ENCODE measurements at places on chromosomes 2 and 18. TPM values are rescaled to one million over a fixed set of nuclear protein-coding genes. Genes with fewer than 3 reads are reported as not detected.
A peak's percentile ranks its signal among the peaks of the same experiment; 100 is the strongest.

- peaks cover 13% of the 10 kb centered on the region for H3K27me3 ChIP-seq
- no peak for DNase-seq
- no peak overlapping the region for H3K4me3 ChIP-seq
Observed at GRCh38 chr18:25825979-25826776, 264.2 kb downstream of the SS18 start.

- no peaks in the 10 kb centered on the region for H3K4me1 ChIP-seq
- H3K27ac ChIP-seq: no peak overlapping the region
- no peak overlapping the region for H3K4me3 ChIP-seq
- H3K27me3 ChIP-seq: peaks cover 5% of the 10 kb centered on the region
Observed at GRCh38 chr2:109117780-109118179, 11.2 kb upstream of the SH3RF3 start.

DNA sequence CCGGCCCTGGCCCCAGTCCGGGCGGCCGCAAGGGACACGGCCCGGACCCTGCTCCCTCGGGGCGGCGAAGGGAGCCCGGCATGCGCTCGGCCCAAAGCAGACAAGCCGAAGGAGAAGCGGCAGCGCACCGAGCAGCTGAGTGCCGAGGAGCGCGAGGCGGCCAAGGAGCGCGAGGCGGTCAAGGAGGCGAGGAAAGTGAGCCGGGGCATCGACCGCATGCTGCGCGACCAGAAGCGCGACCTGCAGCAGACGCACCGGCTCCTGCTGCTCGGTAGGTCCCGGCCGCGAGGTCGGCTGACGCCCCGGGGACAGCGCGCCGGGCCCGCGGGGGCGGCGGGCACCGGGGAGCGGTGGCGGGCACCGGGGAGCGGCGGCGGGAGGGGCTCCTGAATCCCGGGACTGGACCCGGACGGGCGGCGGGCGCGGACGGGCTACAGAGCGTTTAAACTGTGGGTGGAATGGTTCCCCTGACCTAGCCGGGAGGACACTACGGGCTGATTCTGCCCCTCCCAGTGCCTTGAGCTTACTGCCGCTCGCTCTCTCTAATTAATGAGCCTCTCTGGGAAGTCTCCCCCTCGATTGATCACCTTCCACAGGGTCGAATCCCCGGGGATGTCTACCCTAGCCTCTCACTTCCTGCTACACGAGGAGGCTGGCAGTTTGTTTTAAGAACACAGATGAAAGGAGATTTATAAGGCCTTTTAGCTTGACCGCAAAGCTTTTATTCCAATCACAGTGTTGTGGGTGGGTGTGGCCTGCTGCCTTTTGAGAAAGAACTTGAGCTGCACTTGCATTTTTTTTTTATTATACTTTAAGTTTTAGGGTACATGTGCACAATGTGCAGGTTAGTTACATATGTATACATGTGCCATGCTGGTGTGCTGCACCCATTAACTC lies 853 bp downstream of the GNAL start:
- DNase-seq: peak; percentile 11
- peak overlapping the region; percentile 42 for H3K4me3 ChIP-seq
- H3K4me1 ChIP-seq: peaks cover 9% of the 10 kb centered on the region
- H3K27me3 ChIP-seq: peaks cover 56% of the 10 kb centered on the region
- H3K27ac ChIP-seq: no peak overlapping the region
- H3K36me3 ChIP-seq: no peaks in the 10 kb centered on the region

- H3K27ac ChIP-seq: no peak overlapping the region
- H3K4me1 ChIP-seq: peaks cover 62% of the 10 kb centered on the region
- no peaks in the 10 kb centered on the region for H3K36me3 ChIP-seq
- DNase-seq: no peak
- no peaks in the 10 kb centered on the region for H3K27me3 ChIP-seq
Observed at GRCh38 chr2:101771910-101772321, 74.4 kb downstream of the MAP4K4 start.

DNA sequence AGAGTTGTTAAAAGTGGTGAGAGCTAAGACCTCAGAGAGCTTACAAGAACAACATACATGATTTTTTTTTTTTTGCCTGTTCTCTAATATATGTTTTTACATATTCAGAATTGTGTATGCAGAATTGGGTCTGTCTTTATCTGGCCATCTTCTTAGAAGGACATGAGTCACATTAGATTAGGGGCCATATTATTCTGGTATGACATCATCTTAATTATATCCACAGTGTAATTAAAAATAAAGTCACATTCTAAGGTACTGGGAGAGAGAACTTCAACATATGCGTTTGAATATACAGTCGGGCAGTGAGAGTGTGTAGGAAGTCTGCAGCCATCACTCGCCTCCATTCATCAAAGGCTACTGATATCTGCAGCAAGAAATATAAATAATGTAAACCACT lies 88.3 kb downstream of the DSC3 start:
- no peak for DNase-seq
- no peaks in the 10 kb centered on the region for H3K27me3 ChIP-seq
- no peaks in the 10 kb centered on the region for H3K4me1 ChIP-seq
- H3K4me3 ChIP-seq: no peak overlapping the region
- no peak overlapping the region for H3K27ac ChIP-seq

GRCh38 chr2:181658444-181658843 lies 1.5 kb upstream of the CERKL start:
- no peaks in the 10 kb centered on the region for H3K36me3 ChIP-seq
- H3K4me3 ChIP-seq: no peak overlapping the region
- no peaks in the 10 kb centered on the region for H3K27me3 ChIP-seq
- no peak overlapping the region for H3K27ac ChIP-seq
- DNase-seq: no peak
- H3K4me1 ChIP-seq: no peaks in the 10 kb centered on the region

GRCh38 chr18:21777814-21778213 lies 37.2 kb downstream of the MIB1 start:
- no peaks in the 10 kb centered on the region for H3K4me1 ChIP-seq
- H3K36me3 ChIP-seq: peaks cover 28% of the 10 kb centered on the region
- no peaks in the 10 kb centered on the region for H3K27me3 ChIP-seq

GRCh38 chr2:67476809-67477790 lies 80.0 kb downstream of the ETAA1 start:
- no peak overlapping the region for H3K4me3 ChIP-seq
- no peaks in the 10 kb centered on the region for H3K27me3 ChIP-seq
- no peaks in the 10 kb centered on the region for H3K36me3 ChIP-seq
- H3K4me1 ChIP-seq: peaks cover 8% of the 10 kb centered on the region
- peak; percentile 66 for DNase-seq

GRCh38 chr2:66438498-66438833 lies 3.5 kb downstream of the MEIS1 start:
- peak overlapping the region; percentile 59 for H3K4me3 ChIP-seq
- peaks cover 57% of the 10 kb centered on the region for H3K36me3 ChIP-seq
- peaks cover 19% of the 10 kb centered on the region for H3K4me1 ChIP-seq
- H3K27me3 ChIP-seq: no peaks in the 10 kb centered on the region
- peak overlapping the region; percentile 95 for H3K27ac ChIP-seq

DNA sequence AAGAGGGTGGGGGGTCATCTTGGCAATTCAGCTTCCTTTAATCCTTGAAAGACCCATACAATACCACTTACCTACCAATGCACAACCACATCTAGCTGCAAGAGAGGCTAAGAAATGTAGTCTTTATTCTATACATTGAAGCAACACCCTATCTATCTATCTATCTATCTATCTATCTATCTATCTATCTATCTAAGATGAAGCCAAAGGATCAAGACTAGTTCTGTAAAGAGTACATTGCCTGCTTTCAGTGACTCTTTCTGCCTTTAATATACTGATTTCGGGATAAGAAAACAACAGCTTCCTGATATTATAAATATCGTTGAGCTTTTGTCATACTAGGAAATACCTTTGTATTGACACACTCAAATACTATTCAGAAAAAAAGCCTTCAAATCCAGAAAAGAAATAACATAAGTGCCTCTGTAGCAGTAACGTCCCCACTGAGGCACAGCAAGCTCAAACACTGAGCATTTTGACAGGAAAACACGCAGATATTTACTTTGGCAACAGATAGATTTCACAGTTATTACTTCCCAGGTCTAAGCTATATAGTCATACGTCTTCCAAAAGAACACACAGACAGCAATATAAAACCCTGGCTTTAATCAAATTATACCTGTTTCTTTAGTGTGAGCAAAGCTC lies 139.4 kb upstream of the SERTAD2 start:
- no peaks in the 10 kb centered on the region for H3K36me3 ChIP-seq
- DNase-seq: no peak
- no peak overlapping the region for H3K4me3 ChIP-seq
- H3K4me1 ChIP-seq: peaks cover 9% of the 10 kb centered on the region
- no peak overlapping the region for H3K27ac ChIP-seq

DNA sequence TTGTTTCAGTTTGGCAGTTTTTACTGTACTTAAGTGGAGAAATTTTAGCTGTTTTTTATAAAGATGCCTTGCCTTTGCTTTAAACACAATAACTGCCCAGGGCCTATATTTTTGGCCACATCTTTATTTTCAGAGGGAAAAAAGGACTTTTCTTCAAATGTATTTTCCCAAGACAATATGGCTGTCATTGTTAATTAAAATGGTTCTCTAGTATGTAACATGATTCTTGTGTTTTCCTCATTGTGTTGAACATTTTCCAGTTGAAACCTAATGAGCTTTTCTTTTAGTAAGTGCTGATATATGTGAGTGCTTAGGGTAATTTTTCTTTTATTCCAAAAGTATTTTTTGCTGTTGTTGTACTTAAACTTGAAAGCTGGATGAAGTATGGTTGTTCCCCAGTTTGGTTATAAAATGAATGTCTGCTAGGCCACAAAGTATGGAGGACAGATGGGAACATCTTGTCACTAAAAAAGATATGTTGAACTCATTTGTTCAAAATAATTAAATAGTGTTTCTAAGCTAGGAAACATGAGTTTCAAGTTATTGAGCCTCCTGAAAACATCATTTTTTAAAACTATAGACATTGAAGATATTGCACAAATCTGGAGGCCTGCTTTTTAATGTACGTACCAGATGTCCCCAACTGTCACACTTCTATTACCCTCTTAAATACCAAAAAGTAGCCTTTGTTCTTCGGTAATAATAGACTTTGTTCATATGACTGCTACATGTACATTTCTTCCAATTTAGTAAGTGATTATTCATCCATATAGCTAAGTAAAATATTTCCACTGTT lies 147.5 kb upstream of the DAPL1 start:
- no peaks in the 10 kb centered on the region for H3K4me1 ChIP-seq
- H3K4me3 ChIP-seq: no peak overlapping the region
- no peaks in the 10 kb centered on the region for H3K27me3 ChIP-seq
- no peak overlapping the region for H3K27ac ChIP-seq

STK39 gene
- 19.3 TPM for total RNA-seq

SERPINB2 gene
- total RNA-seq: 1.7 TPM

CDCA7 gene
- 72.5 TPM for total RNA-seq

AQP12A gene
- total RNA-seq: not detected
